ENCODE measurements at places on chromosomes 12 and 14. TPM values are rescaled to one million over a fixed set of nuclear protein-coding genes. Genes with fewer than 3 reads are reported as not detected.

PNN gene
- 8.1 TPM for total RNA-seq

DNA sequence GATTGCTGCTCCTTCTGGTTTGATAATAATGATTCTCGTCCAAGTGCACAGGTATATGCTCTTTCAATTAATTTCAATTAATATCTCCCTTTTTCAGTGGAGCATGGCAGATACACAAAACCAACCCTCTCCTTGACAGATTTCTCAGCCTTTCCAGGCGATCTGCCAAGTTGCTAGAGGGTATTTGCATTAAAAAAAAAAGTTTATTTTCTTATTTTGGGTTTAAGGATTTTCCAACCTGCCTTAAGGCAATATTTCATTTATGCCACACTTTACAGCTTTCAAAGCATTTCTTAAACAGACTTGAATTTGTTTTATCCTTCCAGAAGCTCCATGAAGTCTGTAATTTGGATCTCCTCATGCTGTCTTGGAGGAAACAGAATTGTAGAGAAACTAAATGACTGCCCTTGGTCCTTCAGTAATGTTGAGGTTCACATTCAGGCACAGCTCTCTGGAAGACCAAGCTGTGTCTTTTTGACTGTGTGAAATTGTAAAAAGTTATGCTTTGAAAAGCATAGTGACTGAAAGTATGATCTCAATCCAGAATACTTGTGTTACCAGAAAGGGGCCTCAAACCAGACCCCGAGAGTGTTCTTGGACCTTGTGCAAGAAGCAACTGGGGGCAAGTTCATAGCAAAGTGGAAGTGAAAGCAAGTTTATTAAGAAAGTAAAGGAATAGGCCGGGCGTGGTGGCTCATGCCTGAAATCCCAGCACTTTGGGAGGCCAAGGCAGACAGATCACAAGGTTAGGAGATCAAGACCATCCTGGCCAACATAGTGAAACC, 2.3 kb downstream of the DGLUCY start:
- DNase-seq, result no peak

DNA sequence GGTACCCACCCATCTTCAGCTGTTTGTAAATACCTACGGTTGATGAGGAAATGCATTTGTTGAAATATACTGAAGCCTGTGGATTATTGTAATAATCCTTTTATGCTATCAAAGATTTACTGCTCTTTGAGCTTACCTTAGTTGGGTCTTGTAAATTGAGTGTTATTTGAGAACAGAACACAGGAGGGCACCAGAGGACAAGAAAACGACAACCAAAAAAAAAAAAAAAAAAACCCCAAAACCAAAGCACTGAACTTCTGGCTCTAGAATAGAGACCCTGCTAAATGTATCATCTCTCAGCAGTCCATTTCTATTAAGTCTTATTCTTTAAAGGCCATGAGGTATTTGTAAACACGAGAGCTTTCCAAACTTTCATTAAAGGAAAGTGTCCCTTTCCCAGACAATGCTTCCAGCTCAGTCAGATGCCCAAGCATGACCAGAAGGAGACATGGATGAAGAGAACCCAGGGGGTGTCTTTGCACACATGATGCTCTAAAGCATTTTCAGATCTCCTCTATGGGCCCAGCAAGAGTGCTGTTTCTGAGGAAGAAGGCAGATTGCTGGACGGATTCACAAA, 763.9 kb downstream of the NRXN3 start:
- DNase-seq, result peak; percentile 45

DNA sequence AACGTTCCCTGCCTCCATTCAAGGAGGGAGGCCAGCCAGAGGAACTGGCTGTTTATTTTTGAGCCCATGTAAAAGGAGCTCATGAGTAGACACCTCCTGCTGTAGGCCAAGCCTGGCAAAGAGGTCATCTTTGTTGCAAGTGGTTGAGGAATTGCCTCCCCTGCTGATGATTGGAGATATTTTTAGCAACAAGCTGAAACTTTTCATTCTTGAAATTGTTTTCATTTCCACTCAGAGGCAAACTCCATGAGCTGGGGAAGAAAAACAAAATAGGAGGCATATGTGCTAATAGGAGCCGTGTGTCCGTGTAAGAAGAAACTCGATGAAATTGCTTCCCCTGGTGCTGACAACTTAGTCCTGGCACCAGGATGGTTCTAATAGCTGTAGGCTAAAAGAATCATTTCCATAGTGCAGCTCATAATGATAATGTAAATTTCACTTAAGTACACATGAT, 440.1 kb upstream of the FAR2 start:
- no peak for DNase-seq

DNA sequence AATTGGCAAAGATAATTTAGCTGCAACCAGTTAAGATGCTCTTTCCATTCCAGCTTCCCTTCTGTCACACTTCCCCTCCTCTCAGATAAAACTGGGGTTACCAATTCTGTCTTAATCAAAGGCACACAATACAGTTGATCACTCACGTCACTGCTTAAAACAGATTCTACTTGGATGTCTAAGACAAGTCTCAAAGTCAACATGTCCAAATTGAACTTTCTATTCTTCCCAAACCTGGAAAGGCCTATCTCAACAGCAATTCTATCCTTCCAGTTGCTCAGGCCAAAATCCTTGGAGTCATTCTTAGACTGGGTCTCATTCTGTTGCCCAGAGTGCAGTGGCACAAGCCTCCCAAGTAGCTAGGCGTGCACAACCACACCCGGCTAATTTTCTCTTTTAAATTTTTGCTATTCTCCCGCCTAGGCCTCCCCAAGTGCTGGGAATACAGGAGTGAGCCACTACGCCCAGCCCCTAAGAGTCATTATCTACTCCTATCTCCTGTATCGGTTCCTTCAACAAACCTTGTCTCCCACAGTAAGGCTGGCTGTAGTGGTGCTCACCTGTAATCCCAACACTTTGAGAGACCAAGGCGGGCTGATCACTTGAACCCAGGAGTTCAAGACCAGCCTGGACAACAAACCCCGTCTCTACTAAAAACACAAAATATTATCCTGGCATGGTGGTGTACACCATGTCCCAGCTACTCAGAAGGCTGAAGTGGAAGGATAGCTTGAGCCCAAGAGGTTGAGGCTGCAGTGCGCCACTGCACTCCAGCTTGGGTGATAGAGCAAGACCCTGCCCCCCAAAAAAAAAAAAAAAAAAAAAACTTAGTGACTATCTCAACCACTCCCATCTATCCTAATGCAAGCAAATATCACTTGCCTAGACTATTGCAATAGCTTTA, 4.7 kb downstream of the RPS29 start:
- no peak for DNase-seq

DNA sequence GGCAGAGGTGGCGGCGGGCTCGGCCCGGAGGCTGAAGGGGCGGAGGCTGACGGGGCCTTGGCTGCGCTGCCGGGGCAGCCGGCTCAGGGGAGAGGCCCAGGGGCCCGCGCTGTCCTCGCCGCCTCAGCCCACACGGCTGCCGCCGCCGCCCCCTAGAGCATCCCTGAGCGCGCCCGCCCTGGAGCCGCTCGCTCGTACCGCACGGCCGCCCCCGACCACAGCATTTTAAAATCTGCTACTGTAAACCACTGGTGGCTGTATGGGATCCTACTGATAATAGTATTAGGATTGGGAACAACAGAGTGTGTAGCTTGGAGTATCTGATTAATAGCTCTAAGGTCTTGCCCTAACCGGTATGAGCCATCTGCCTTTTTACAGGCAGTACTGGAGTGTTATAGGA, 22.2 kb upstream of the EDDM3A start:
- no peak for DNase-seq

PLEKHG7 gene
- total RNA-seq, result not detected

LMNTD1 gene
- not detected for total RNA-seq

All from lung microvascular endothelial cell (primary cell).